ENCODE measurements at places on chromosomes 7 and 10.

- DNase-seq, result no peak
Measured at GRCh38 chr7:92669616-92670165, 79.5 kb upstream of the FAM133B start.

DNA sequence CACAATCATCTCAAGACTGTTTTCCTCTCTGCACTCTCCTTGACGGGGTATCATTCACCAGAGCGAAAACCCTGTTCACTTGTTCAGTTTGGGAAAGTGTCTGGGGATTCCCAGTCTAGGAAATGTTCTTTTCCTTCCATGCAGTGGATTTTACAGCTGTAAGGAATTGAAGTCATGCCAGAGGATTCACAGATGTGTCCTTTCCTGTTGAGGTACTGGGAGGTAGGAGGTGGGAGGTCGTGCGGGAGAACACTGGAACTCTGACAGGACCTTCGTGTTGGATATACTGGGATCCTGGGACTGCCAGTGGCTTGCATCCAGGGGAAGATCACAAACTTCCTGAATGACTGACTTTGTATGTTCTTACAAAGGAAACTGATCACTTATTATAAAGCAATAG lies 185.5 kb downstream of the BMPER start:
- DNase-seq, result no peak

DNA sequence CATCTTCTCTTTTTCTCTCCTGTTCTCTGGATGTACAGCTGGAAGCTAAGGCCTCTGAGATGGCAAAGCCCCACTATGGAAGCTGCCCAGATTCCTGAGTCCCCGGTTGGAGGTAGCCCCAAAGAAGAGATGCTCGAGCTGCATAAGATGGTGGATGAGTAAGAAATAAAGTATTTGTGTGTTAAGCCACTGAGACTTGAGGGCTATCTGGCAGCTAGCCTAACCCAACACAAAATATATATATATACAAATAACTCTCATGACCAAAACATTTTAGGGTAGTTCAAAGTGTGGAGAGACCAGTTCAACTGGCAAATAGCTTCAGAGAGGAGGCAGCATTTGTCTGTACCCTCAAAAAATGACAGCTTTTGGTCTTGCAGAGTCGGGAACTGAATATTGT lies 72.4 kb upstream of the PDE1C start:
- no peak for DNase-seq

- DNase-seq, result no peak
Measured at GRCh38 chr7:78019447-78020135, 221.0 kb downstream of the PHTF2 start.

DNA sequence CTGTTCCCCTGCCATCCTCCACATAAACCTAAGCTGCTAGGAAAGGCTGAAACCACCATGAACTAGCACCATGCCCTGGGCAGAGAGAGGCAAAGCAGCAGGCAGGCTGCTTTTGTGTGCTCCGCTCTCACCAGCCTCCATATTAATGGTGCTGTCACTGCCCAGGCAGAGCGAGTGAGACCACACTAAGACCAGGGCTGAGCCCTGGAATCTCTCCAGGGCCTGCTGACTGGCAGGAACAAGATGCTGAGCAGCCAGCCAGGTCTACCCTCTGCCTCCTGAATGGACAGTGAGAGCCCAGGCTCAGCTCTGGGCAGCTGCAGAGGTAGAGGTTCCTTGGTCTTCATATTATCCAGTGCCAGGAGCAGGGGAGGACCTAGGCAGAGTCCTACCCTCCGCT lies 1.6 kb upstream of the CRHR2 start:
- DNase-seq, result no peak

GRCh38 chr7:11331128-11332102 lies 357.7 kb downstream of the PHF14 start:
- no peak for DNase-seq

GRCh38 chr10:90066435-90066834 lies 365.0 kb downstream of the KIF20B start:
- no peak for DNase-seq

GRCh38 chr10:55287346-55287745 lies 486.3 kb upstream of the PCDH15 start:
- DNase-seq, result no peak

DNA sequence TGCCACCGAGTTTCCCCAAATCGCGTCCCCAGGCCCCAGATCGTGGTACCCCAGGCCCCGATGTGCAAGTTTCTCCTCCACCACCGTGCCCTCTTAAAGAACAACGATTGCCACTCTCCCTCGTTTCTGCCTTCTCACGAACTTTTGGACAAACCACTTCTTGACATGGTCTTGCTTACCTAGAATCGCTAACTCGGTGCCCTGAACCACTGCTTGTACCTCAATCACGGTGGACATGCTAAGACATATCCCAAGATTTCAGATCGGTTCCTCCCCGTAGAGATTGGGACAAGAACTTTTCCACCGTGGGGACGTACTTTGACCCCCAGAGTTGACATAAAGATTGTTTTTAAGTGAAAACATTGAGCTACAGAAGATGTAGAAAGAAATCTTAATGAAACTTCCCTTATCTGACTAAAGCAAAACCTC lies 477 bp upstream of the ZC3HAV1 start:
- DNase-seq, result no peak

GRCh38 chr7:21221130-21221529 lies 206.8 kb upstream of the SP4 start:
- no peak for DNase-seq

GRCh38 chr7:16811551-16811950 lies 6.8 kb upstream of the AGR2 start:
- DNase-seq, result no peak

DNA sequence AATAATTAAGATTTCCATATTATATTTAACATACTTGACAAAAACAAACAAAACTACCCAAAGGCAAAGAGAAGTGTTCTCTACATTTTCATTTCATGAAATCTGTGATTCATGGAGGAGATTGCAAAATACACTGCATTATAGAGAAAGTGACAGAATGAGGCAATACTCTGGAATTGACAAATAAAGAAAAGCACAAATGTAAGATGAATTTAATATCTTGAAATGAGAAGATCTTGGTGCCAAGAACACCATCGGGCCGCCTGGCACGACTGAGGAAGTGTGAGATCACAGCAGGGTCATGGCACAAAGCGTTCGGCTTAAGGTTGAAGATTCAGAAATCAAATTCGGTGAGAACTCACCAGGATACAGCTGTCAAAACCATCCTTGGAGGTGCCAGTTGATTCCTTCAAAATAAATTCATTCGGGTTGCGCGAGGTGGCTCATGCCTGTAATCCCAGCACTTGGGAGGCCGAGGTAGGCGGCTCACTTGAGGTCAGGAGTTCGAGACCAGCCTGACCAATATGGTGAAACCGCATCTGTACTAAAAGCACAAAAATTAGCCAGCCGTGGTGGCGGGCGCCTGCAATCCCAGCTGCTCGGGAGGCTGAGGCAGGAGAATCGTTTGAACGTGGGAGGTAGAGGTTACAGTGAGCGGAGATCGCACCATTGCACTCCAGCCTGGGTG lies 174.0 kb upstream of the PFKP start:
- no peak for DNase-seq

GRCh38 chr7:154744256-154744860 lies 258.6 kb downstream of the PAXIP1 start:
- DNase-seq, result peak; percentile 59

- DNase-seq, result no peak
Measured at GRCh38 chr7:95367606-95368005, 28.6 kb downstream of the PON3 start.

- no peak for DNase-seq
Measured at GRCh38 chr7:52940481-52940880, 95.0 kb upstream of the POM121L12 start.

DNA sequence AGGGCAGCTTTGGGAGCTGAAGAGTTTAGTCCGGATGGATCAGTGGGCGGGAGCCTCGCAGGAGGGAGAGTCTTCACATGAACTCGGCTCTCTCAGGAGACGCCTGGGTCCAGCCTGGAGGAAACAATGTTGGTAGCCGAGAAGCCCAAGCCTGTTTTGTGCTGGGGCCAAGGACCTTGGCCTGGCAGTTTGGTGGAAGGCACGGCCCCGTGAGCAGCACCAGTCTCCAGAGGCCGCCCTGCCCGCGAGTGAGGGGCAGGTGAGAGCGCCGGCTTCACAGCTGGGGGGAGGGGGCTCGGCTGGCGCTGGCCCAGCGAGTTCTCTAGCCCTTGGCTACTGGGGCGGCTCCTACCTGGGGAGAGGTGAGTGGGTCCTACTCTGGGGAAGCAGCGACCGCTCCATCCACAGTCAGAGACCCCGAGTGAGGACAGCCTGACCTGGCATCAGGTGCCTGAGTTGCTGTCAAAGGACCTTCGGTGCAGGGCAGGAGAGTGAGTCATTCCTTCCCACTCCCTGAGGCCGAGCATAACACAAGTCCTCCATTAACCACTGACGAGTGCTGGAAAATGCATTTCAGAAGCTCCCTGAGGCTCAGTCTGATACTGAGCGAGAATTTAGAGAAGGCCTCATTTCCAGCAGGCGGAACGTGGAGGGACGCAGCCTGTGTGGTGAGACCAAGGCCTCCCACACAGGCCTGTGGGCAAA lies 89.3 kb upstream of the DIP2C start:
- no peak for DNase-seq
